ENCODE measurements at places on chromosomes 5 and 9. TPM values are rescaled to one million over a fixed set of nuclear protein-coding genes. Genes with fewer than 3 reads are reported as not detected.

DNA sequence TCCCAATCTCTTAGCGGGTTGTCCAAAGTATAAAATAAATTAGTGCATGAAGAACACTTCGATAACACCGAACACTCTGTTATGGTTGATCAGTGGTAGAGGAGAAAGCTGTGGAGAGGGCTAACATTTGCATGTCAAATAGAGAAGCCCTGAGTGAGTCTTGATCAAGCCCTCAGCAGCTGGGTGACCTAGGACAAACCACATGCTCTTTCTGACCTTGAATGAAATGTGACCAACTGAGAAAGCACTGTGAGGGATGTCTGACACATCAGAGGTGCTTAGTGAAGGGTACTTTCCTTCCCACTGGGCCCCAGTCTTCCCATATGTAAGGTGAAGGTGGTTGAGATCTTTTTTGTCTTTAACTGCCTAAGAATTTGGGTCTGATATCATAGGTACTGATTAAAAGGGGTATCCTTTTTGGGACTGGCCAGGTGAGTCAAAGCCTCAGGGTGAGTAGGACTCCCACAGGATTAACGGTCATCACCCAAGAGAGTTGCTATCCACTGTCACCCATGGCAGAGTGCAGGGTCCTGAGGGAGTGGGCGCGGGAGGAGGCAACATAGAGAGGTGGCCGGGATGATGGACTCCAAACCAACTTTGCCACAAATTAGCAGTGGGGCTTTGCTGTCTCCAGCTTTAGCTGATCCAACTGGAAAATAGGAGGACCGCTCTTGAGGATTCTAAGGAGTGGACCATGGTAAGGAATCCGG, 53.5 kb downstream of the KIF4B start:
- H3K27me3 ChIP-seq = no peaks in the 10 kb centered on the region
- H3K36me3 ChIP-seq = no peaks in the 10 kb centered on the region
- no peak overlapping the region for H3K27ac ChIP-seq
- H3K4me1 ChIP-seq = no peaks in the 10 kb centered on the region

- no peak for DNase-seq
- H3K4me3 ChIP-seq = no peak overlapping the region
- no peaks in the 10 kb centered on the region for H3K36me3 ChIP-seq
- H3K27ac ChIP-seq = no peak overlapping the region
- no peaks in the 10 kb centered on the region for H3K27me3 ChIP-seq
These were observed 900 bp upstream of the HAVCR2 start for GRCh38 chr5:157109744-157110143.

GRCh38 chr5:151670953-151671636, 15.6 kb downstream of the SPARC start:
- H3K27me3 ChIP-seq = no peaks in the 10 kb centered on the region
- H3K4me1 ChIP-seq = peaks cover 50% of the 10 kb centered on the region
- peak; percentile 61 for DNase-seq
- H3K36me3 ChIP-seq = peaks cover 90% of the 10 kb centered on the region

Gene SPATA31D3
- total RNA-seq = not detected

- no peaks in the 10 kb centered on the region for H3K27me3 ChIP-seq
- H3K4me3 ChIP-seq = no peak overlapping the region
- no peaks in the 10 kb centered on the region for H3K4me1 ChIP-seq
- no peaks in the 10 kb centered on the region for H3K36me3 ChIP-seq
These were observed 19.6 kb downstream of the SLC24A2 start for GRCh38 chr9:19769213-19769612.

- H3K36me3 ChIP-seq = no peaks in the 10 kb centered on the region
- DNase-seq = peak; percentile 68
- H3K27ac ChIP-seq = peak within 1 kb of the TSS; percentile 58
- peaks cover 4% of the 10 kb centered on the region for H3K4me1 ChIP-seq
- H3K27me3 ChIP-seq = no peaks in the 10 kb centered on the region
These were observed at the start of gene PALM2AKAP2 for GRCh38 chr9:109779711-109780452. Gene PALM2AKAP2, plus strand, starts transcription at chr9:109780198. Its CDS starts 291 bp downstream, at chr9:109780489.

Gene P4HA2
- total RNA-seq = 225 TPM

GRCh38 chr9:20685769-20686168, 1.7 kb downstream of the FOCAD start:
- no peak for DNase-seq
- no peaks in the 10 kb centered on the region for H3K27me3 ChIP-seq
- no peaks in the 10 kb centered on the region for H3K36me3 ChIP-seq
- H3K27ac ChIP-seq = no peak overlapping the region
- H3K4me3 ChIP-seq = no peak overlapping the region

DNA sequence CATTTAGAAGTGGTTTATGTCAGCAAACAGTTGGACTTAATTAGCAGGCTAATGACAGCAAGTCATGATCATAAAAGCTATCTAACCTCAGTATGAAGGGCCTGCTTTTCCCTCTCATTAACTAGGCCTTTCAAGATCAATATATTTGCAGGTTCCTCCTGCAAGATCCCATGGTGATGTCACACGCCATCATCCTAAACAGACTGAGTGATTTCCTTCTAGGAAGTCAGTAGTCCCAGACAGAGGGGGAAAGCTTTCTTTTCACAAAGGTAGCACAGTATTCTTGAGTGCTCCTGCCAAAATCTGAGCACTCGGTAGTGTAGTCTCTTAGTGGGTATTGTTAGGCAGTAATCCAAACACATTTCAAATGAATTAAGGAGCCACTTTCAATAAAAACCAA, 52.5 kb downstream of the UIMC1 start:
- no peak for DNase-seq
- no peaks in the 10 kb centered on the region for H3K27me3 ChIP-seq
- no peak overlapping the region for H3K4me3 ChIP-seq
- peaks cover 16% of the 10 kb centered on the region for H3K36me3 ChIP-seq

GRCh38 chr9:38432922-38433510, 8.8 kb upstream of the IGFBPL1 start:
- no peak overlapping the region for H3K27ac ChIP-seq
- peak; percentile 54 for DNase-seq
- H3K27me3 ChIP-seq = peaks cover 19% of the 10 kb centered on the region
- peaks cover 15% of the 10 kb centered on the region for H3K4me1 ChIP-seq

Gene QRFP
- total RNA-seq = not detected

DNA sequence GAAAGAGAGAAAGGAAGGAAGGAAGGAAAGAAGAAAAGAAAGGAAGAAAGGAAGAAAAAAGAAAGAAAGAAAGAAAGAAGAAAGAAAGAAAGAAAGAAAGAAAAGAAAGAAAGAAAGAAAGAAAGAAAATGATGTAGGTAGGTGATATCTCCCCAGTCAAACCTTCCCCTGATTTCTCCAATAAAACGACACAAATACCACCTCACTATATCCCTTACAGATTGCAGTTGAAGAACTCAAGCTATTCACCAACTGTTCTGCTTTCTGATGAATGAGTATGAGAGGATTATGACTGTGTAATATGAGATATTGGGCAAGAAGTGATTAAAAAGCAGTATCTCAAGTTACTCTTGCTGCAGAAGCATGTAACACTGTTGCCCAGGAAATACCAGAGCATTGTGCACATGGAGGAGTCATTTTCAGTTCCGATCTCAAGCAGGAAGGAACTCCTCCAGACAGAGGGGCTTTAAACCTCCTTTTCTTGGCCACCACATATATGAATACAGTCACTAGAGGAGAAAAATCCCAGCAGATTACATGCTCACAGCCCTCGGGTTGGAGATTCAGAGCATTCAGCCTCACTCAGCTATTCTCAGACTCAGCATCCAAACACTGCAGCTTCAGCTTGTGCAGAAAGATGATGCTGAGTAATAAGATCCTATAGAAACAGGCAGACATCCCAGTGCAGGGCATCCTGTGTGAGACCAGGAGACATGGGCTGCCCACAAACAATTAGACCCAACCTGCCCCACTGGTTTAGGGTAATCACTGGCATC, 61.4 kb downstream of the UGCG start:
- H3K27ac ChIP-seq = peak overlapping the region; percentile 96
- H3K27me3 ChIP-seq = no peaks in the 10 kb centered on the region
- peak overlapping the region; percentile 42 for H3K4me3 ChIP-seq
- no peaks in the 10 kb centered on the region for H3K36me3 ChIP-seq
- peak; percentile 99 for DNase-seq
- H3K4me1 ChIP-seq = peaks cover 23% of the 10 kb centered on the region

DNA sequence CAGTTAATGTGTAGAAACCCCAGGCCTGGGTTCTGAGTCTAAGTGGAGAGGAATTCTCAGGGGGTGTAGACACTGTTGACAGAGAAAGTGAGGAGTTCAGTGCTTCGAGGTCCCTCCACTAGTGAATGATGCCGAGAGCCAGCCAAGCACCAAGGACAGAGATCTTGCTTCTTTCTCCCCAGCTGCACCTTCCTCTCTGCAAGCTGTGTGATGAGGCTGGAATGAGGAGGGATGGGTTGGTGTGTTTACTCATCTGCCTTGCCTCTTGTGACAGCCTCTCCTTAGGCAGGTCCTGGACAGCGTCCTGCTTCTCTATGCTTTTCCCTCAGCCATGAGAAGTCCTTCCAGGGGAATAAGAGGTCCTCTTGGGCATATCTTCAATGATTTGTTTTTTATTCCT, 35.3 kb downstream of the HNRNPH1 start:
- DNase-seq = peak; percentile 67
- no peak overlapping the region for H3K27ac ChIP-seq
- peaks cover 38% of the 10 kb centered on the region for H3K36me3 ChIP-seq
- H3K27me3 ChIP-seq = no peaks in the 10 kb centered on the region

Gene CACFD1
- 1.9 TPM for total RNA-seq

GRCh38 chr5:65728218-65728617, 6.2 kb downstream of the NLN start:
- peaks cover 2% of the 10 kb centered on the region for H3K36me3 ChIP-seq
- H3K27me3 ChIP-seq = no peaks in the 10 kb centered on the region
- no peak for DNase-seq
- H3K4me1 ChIP-seq = peaks cover 5% of the 10 kb centered on the region

DNA sequence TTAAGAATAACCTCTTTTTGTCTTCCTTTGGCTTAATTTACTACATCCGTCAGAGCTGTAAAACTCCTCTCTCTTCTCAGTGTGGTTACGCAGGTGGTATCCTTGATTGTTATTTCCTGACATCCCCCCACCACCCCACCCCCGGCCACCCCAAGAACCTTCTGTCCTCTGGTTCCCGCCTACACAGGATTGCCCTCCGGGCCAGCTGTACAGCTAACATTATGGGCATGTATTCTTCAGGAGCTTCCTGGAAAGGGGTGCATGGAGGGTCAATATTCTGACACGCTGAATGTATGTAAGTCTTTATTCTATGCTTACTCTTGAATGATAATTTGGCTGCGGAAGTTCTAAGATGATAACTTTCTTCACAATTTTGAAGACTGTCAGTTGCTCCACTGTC, 13.0 kb upstream of the ANP32B start:
- H3K27me3 ChIP-seq = peaks cover 26% of the 10 kb centered on the region
- no peaks in the 10 kb centered on the region for H3K36me3 ChIP-seq
- no peak overlapping the region for H3K27ac ChIP-seq
- DNase-seq = no peak
- no peaks in the 10 kb centered on the region for H3K4me1 ChIP-seq

Gene RAPGEF6
- total RNA-seq = 18.8 TPM

Gene CBY3
- total RNA-seq = 0.18 TPM

Gene FAM78A
- total RNA-seq = under 0.01 TPM

DNA sequence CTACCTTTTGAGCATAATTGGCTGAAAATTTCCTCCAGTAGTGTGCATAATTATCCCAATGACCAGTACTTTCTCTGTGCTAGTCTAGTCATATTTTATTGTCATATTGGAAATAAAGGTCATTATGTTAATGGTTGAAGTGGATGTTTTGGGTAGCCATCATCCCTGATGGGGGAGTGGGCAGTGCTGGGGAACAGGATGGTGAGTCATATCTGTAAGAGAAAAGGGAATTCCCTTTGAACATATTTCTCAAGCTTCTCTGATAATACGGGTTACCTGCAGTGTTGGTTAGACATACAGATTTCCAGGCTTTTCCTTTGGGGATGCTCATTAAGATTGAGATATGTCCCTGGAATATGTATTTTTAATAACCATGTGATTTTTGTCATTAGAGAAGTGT, 33.3 kb upstream of the SPATA31D4 start:
- H3K36me3 ChIP-seq = no peaks in the 10 kb centered on the region
- H3K4me3 ChIP-seq = no peak overlapping the region
- peaks cover 3% of the 10 kb centered on the region for H3K4me1 ChIP-seq
- no peak overlapping the region for H3K27ac ChIP-seq
- peak; percentile 30 for DNase-seq

DNA sequence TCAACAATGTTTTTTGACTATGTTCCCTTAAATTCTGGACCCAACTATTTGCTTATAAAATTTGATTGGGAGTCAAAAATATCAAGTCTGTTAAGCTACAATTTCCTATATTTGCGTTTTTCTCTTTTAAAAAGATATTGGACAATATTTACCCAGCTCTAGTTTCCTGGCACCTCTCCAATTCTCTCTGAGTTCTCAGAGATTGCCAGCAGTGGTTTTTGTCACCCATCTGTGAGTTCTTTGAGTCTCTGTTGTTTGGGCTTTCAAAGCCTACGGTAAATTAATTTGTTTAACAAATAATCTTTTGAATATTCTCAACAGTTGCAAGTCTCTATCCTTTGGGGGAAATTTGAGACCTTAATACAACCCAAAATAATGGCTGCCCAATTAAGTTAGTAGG, 174.2 kb upstream of the PUM3 start:
- no peaks in the 10 kb centered on the region for H3K36me3 ChIP-seq
- H3K27ac ChIP-seq = no peak overlapping the region
- no peak for DNase-seq
- H3K4me3 ChIP-seq = no peak overlapping the region
- H3K4me1 ChIP-seq = no peaks in the 10 kb centered on the region

GRCh38 chr5:87645224-87645623, 232.5 kb upstream of the CCNH start:
- H3K4me3 ChIP-seq = no peak overlapping the region
- H3K27ac ChIP-seq = no peak overlapping the region
- DNase-seq = no peak
- H3K27me3 ChIP-seq = no peaks in the 10 kb centered on the region
- no peaks in the 10 kb centered on the region for H3K4me1 ChIP-seq

DNA sequence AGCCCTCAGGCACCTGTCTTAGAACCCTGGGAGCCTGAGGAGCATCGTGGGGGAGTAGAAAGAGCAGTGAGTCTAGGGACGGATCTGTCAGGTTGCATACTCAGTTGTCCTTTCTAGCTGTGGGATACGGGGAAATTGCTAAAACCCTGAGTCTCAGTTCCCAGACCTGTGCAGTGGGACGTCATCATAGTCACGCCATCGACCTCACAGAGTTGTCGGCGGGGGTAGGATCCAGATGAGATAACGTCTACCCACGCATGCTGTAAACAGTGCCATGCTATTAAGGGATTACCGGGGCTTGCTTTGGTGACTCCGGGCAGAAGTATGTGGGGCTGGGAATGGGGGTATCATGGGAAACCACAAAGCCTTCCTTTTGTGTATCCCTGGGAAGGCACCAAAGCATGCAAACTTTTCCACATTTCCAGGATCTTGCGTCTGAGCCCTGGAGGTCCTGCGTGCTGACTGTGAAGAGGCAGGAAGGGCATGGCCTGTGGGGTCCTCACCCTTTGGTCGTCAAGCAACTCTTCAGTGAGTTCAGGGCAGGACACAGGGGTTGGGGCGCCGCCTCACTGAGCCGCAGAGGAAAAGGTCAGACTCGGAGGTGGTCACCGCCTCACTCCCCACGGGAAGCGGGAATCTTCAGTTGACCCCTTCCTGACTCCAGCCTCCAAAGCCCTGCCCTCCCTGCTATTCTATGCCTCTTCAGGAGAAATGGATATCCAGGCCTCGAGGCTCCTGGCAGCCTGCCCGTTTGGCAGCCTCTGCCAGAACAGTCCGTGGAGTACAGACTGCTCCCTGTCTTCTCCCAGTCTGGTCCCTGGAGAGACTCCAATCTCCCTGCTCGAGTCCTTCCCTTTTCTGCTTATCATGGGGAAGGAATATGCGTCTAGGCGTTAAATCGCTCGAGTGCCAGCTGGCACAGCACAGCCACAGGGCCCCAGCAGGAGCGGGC, 186.8 kb upstream of the KLF9 start:
- no peaks in the 10 kb centered on the region for H3K27me3 ChIP-seq
- H3K27ac ChIP-seq = peak overlapping the region; percentile 79
- peak; percentile 100 for DNase-seq
- peaks cover 17% of the 10 kb centered on the region for H3K4me1 ChIP-seq

All from IMR-90 (cell line).